ENCODE measurements at places on chromosomes 2 and 18. TPM values are rescaled to one million over a fixed set of nuclear protein-coding genes. Genes with fewer than 3 reads are reported as not detected.

- no peak for DNase-seq
These were observed 112.8 kb downstream of the UPP2 start for GRCh38 chr2:158214431-158214830.

GRCh38 chr18:49546278-49546677, 15.6 kb upstream of the LIPG start:
- DNase-seq = no peak

DNA sequence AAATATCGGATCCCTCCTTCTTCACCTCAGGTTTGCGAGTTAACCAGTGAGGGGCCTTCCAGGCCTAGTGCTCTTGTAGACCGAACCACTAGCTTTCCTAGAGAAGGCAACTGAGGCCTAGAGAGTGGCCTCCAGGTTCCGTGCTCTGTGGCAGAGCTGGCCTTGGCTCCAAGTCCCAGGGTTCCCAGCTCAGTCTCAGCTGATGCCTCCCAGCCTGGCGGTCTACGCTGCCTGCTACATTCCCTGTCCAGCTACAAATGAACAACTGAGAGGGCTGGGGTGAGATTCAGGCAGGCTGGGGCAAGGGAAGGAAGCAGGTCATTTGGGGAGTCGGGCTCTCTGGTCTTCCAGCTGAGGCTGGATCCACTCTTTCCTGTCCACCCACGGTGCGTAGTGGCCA, 2.3 kb downstream of the STEAP3 start:
- DNase-seq = no peak

DNA sequence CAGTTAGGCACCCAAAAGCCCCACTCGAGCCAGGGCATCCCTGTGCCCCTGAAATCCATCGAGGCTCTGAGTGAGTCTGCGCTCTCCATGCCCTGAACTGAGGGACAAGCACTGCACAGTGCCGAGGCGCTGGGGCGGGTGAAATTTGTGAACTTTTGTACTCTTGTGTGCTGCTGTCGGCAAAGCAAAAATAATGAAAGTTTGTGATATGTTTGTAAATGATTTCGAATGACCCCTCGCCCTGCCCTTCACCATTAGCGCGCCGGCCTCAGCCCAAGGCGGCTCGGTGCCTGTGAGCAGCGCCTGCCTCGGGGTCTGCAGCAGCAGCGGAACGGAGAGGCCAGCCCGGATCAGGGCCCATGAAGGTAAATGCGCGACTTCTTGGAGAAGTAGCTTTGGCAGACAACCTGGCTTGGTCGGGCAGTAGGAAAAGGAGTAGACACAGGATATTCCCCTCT, 1.8 kb upstream of the HOXD4 start:
- DNase-seq = no peak

DNA sequence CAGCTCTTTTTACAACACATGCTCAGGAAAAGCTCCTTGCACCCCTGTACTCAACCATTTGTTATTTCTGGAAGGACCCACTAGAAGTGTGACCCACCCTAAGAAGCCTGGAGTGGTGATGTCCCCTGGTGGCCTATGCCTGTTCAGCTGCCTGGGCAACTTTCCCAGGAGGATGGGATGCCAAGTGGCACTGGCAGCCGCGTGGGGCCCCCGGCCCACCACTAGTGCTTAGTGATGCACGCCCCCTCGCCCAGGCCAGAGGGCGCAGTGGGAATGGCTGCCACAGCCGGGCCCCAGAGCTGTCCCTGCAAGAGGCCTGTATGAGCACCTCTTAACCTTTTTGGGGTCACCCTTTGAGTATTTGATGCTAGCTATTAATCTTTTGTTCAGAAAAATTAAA, 18.1 kb downstream of the IMPA2 start:
- DNase-seq = no peak

The CXCR1 gene
- total RNA-seq = 0.55 TPM

Measured in gastrocnemius medialis (tissue), 4 donors.